ENCODE measurements at places on chromosomes 12 and 14.

- no peak for DNase-seq
These were observed 74.9 kb downstream of the NOVA1 start for GRCh38 chr14:26522967-26523366.

DNA sequence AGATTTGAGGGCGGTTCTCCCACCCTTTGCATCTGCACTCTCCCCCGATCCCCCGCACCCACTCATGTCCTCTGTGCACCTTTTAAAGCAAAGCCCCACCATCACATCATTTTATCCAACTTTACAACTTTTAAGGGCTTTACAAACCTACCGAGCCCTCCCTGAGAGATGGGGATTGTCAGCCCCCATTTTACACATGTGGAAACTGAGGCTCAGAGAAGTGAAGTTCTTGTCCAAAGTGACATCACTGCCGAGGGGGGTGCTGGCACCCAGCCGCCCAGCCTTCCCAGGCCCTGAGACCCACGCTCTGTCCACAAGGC, 334.2 kb downstream of the MED13L start:
- DNase-seq = no peak

DNA sequence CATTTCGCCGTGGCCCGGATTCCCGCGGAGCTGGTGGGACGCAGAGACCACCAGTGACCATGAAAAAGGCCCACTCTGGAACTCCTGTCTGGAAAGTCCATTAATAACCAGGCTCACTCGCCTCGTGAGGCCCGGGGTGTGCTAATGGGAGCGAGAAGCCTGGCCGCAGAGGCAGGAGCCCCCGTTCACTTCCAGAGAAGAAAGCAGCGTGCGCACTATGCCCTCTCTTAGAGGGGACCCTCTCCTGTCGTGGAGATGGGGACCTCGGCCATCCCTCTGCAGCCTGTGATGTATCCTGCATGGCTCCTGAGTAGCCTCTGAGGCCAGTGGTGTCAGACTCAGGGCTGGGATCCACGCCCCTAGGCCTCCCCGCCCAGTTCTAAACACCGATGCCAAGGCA, 134.1 kb upstream of the VRK1 start:
- no peak for DNase-seq

DNA sequence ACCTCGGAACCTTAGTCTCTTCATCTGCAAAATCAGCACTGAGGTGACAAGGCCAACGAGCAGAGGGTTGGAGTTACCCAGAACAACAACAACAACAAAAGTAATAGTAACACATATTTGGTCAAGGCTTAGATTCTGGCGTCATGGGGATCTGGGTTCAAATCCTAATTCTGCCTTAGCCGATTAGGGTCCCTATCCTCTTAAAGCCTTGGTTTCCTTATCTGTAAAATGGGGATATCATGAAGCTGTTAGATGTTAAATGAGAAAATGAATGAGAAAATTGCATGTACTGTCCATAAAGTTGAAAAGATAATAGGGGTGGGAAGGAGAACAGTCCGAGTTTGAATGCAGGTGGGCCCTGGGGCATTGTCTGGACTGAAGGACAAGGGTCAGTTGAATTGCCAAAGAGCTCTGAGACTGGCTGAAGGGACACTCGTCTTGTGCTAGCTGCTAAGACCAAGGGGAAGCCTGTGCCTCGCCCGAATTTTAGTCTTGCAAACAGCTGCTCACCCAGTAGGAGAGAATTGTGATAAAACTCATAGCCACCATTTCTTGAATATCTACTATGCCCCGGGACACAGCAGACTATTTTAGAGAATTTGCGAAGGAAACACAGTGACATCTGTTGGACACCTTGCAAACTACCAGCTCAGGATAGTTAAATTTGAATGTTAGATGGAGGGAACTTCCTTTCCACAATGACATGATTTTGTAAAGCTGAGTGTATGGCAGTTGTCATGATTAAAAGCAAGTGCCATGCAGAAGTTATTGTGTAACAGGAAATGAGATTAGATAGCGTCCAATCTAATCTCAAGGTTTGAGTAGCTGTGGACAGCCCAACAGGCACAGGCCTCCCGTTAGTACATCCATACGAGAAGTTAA, 6.8 kb upstream of the HNF1A start:
- peak; percentile 87 for DNase-seq

GRCh38 chr12:25855716-25856115, 102.8 kb upstream of the RASSF8 start:
- DNase-seq = no peak

DNA sequence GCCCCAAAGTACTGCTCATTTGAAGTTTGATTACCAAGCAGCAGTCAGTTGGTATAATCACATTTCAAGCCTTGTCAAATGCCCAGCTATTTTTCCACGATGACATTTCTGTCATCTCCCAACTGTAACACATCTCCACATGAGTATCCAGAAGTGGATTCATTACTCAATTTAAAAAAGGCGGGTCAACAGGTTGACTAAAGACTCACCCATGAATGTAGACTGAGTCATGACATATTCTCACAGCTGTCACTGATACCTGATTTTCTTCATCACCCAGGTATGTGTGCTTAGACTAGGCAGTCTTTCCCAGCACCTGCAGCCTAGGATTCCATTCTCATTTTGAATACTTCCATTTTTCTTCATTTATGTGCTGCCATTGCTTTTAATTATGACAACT, 75.1 kb upstream of the DBX2 start:
- DNase-seq = no peak

DNA sequence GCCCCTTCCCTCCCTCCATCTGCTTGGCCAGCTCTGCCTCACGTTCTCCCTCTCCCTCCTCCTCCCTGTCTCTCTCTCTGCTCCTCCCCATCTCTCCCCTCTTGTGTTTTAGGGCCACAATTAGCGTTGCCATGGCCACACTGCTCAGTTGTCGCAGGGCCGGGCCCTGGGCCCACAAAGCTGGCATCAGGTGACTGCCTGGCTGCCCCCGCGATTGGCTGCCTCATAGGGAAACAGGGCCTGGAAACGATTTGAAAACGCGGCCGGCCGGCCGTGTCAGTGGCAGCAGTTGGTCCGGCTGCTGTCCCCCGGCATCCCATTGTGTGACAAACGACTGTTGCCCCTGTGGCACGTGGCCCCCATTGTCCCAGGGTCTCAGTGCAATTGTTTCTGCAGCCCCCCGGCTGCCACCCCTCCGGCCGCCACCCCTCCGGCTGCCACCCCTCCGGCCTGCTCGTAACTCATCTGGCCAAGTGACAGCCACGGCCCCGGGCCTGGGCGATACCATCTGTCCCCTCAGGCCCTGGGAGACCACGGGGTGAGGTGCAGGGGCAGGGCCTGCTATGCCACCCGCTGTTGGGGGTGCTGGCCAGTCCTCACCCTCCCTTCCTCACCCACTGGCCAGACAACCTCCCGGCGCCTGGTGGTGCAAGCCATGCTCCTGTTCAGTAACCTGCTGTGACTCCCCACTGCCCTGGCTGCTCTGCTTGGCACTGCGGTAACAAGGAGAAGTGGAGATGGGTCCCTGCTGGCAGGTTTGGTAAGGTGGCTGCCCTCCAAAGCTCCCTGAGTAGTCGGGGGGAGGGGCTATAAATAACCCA, 17.4 kb downstream of the FOXN4 start:
- DNase-seq = peak; percentile 80

DNA sequence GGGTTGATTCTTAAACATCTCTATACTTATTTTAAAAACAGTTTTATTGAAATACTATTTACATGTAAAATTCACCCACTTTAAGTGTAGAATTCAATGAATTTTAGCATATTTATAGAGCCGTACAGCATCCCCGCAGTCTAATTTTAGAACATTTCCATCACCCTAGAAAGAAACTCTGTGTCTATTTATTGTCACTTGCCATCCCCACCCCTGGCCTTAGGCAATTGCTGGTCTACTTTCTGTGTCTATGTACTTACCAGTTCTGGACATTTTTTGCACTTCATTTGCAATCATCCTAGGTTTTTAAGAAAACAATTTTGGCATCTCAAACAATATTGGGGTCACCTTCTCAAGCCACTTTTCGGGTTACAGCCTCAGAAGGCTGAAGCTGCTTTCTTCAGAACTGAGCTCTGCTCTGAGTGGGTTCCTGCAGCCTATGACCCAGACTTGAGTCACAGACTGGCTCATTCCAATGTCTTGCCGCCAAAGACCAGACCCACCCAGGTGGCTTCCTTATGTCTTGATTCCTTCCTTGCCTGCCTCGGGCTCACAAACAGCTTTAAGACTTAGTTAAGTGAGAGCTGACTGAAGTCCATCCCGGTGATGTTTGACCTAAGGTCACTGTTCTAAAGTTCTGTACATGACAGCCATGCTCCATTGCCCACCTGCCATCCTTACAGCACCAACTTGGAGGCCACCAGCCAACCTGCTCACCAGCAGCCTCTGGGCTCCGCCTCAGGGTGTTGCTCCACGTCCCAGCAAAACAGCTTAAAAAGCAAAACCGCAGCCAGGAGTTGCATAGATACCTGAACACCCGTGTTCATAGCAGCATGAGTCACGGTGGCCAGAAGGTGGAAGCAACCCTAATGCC, 131.5 kb downstream of the CHST11 start:
- no peak for DNase-seq

DNA sequence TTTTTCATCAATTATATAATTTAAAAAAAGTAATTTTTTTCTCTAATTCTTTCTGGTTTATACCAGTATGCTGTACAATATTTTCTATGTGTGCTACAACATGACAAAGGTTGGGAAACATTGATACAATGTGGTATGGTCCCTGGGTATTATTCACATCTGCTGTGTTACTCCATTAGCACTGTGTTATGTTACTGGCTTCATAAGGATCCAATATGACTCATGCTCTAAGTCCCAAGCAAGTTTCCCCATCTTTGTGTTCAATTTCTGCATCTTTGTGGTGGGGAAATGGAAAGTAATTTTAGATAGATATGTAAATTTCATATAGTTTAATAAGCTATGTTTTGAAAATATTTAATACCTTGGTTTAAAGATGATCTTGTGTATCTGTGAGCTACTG, 35.8 kb downstream of the FBXO33 start:
- no peak for DNase-seq

- no peak for DNase-seq
These were observed 104.8 kb downstream of the DPF3 start for GRCh38 chr14:72788972-72789728.

Measured in hematopoietic multipotent progenitor cell (in vitro differentiated cells).